DMS 273 treated with DMSO at 0.1 percent for 48 hours (cell line): ENCODE measurements at places on chromosomes 3 and 15.

GRCh38 chr15:70281811-70282307 is 184.1 kb upstream of the TLE3 start:
- DNase-seq = no peak

DNA sequence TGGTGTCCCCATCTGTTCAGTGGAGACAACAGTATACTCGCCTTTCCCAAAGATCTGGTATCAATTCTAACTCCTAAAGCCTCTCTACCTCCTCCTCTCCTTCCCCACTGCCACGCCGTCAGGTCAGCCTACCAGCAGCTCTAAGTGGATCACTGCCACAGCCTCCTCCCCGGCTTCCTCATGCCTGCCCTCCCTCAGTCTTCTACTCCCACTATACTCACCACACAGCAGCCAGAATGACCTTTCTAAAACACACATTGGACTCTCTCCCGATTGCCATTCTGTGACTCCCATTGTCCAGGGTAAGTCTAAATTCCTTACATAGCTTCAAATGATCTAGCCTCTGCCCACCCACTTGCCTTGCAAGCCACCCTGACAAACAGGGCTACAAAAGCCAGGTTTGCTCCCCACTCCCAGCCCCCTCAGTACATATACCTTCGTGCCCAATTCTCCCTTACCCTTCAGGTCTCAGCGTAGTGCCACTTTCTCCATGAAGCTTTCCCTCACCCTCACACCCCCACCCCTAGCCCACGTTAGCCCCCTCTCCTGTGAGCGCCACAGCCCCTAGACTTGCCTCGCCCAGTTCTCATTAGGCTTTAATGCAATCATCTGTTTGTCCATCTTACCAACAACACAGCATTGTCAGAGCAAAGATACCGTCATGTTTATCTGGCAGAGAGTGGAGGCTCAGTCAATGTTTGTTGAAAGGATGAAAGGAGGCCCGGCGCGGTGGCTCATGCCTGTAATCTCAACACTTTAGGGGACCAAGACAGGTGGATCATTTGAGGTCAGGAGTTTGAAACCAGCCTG is 9.5 kb upstream of the SEMA7A start:
- no peak for DNase-seq

- no peak for DNase-seq
These were observed 98.1 kb downstream of the TPRA1 start for GRCh38 chr3:127492426-127492825.

- no peak for DNase-seq
These were observed 369.0 kb downstream of the SV2B start for GRCh38 chr15:91468871-91469580.

GRCh38 chr3:52769786-52770455 is 819 bp downstream of the NEK4 start:
- no peak for DNase-seq

- no peak for DNase-seq
These were observed 50.3 kb upstream of the TCF12 start for GRCh38 chr15:56868170-56868569.

DNA sequence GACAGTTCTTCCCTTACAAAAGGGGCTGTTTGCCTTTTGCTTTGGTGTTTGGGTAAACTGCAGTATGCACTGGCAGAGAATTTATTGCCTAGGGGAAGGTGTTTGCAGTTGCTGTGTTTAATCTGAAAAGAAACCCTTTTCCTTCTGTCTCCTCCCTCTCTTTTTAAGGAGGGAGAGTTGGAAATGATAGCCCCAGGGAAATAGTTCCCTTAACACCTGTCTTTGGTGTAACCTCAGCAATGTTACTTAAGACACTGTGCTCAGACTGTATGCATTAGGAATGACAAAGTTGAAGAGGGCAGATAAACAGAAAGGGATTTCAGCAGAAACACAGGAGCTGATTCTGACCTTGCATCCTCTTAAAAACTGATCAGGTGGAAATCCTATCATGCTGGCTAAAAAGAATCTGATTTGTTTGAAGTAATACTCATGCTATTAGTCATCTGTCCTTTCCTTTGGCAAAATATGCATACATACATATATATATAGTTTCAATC is 125.4 kb downstream of the TP63 start:
- DNase-seq = no peak

- DNase-seq = no peak
These were observed 280.2 kb downstream of the LSAMP start for GRCh38 chr3:116165135-116165534.

GRCh38 chr15:65580287-65580686 is 30.6 kb downstream of the INTS14 start:
- no peak for DNase-seq

DNA sequence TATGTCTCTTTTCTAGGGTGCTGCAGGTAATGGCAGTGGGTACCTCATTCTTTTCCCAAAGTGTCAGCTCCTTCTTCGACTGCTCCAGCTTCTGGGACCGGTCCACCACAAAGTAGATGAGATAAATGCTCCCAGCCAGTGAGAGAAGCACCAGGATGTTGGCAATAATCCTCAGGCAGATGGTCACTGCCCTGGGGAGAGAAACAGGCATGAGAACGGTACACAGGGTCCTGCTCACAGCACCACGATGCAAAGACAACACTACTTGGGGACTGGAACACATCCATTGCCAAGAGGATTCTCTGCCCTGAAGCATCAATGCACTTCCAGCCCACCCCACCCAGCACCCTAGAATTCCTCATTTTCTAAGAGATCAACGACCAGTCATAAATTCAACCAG is 22.4 kb downstream of the TMC3 start:
- DNase-seq = peak; percentile 2

- no peak for DNase-seq
These were observed 112.2 kb upstream of the SLC4A7 start for GRCh38 chr3:27596334-27596841.

GRCh38 chr3:23710555-23710954 is 95.2 kb upstream of the UBE2E1 start:
- DNase-seq = no peak

- DNase-seq = no peak
These were observed 9.4 kb upstream of the SCN5A start for GRCh38 chr3:38658841-38659240.

GRCh38 chr15:90638963-90639362 is 78.2 kb upstream of the BLM start:
- DNase-seq = no peak

GRCh38 chr15:97446138-97446537 is 514.4 kb upstream of the ARRDC4 start:
- DNase-seq = no peak

DNA sequence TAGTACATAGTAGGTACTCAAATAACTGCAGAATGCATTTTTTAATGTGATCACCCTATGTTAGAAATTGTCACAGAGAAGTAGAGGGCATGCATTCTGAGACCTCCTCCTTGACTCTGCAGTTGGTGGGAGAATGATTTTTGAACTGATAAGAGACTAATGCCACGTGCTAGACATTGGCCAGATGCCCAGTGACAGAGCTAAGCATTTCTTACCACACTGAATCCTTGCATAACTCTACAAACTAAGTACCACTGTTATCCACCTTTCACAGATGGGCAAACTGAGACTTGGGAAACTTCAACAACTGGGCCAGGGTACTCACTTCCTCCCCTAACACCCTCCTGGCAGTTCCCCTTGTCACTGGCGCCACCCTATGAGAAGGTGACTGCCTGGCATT is 33.5 kb upstream of the SPATA12 start:
- no peak for DNase-seq
